Heart left ventricle (tissue), 16 donors: ENCODE measurements at places on chromosomes 3 and 15. TPM values are rescaled to one million over a fixed set of nuclear protein-coding genes. Genes with fewer than 3 reads are reported as not detected.

- DNase-seq: peak; percentile 79
These were observed at the start of gene USP13 for GRCh38 chr3:179652447-179653095. USP13 (plus strand) TSS chr3:179653040; CDS start chr3:179653226, 186 bp downstream.

- no peak for DNase-seq
These were observed 10.6 kb upstream of the CACNA1D start for GRCh38 chr3:53483821-53484220.

GRCh38 chr15:52805351-52806283, 15.5 kb upstream of the ONECUT1 start:
- DNase-seq: no peak

- no peak for DNase-seq
These were observed 64.0 kb downstream of the MESD start for GRCh38 chr15:80925597-80926059.

DNA sequence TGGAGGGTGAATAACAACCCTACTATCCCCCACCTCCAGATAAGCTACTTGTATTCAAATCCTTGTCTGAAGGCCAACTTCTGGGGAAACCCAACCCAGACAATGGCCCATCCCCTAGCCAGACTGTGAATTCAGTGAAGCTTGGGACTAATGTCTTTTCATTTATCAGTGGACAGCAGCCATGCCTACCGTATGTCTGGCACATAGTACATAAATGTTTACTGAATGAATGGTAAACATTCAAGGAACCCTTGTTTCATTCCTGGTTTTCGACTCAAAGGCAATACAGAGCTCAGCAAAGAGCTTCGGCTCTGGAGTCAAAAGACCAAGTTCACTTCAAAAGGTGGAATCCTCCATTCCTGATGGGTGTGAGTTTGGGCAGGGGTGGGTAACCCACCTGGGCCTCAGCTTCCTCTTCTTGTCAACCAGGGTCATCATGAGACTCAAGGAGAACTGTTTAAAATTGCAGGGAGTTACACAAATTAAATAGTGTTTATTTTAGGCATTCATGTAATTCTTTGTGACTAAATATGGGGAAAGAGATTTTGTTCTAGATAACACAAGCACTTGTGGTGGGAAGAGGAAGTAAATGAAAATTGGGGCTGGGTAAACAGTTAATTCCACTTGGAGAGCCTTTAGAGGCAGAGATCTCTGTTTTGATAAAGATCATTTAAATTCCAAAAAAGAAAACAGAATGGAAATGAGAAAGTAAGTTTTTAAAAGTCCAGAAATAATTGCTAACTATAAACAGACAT, 303.7 kb upstream of the WNT5A start:
- DNase-seq: no peak

DNA sequence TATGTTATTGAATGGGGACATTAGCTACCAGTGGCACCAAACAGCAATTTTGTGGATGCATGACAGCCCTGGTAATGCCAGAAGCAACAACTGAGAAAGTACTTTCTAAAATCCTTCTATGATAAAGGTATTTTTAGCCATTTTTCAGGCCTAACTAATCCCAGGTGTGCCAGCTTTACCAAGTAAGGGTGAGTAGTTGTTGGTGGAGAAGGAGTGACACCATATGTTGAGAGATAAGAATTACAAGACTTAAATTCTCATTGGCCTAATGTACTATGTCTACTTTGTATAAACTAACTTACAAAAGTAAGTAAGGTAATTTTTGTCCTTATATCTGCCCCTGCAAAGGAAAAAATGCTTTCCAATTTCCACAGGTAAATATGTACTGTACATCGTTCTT, 4.1 kb upstream of the COX17 start:
- DNase-seq: no peak

DNA sequence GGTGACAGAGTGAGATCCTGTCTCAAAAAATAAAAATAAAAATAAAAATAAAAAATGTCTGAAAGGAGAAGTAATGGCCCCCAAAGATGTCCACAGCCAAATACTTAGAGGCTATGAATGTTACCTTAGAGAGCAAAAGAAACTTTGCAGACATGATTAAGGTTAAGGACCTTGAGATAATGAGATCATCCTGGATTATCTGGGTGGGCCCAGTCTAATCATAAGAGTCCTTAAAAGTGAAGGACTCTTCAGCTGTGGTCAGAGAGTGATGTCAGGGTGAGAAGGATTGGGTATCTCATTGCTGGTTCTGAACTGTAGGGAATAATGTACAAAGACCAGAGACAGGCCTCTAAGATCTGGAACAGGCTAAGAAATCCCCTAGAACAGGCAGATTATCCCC, 84.9 kb upstream of the POU1F1 start:
- DNase-seq: no peak

DNA sequence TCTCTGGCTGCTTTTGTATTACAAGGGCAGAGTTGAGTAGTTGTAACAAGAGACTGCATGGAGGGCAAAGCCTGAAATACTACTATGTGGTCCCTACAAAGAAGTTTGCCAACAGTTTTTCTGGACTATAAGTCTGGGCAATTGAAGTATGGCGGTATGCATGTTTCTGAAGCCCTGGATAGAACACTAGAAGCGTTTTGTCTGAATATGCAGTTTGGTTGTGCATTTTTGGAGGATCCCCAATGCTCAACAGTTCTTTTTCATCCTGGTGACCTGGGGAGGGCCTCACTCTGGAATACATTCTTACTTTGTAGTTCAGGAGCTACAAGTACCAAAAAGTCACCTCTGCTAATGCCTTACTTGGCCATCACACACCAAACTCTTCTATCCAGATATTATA, 29.6 kb downstream of the SH3GL3 start:
- DNase-seq: no peak

- no peak for DNase-seq
These were observed 468.4 kb upstream of the UBE2E2 start for GRCh38 chr3:22734756-22735155.

DNA sequence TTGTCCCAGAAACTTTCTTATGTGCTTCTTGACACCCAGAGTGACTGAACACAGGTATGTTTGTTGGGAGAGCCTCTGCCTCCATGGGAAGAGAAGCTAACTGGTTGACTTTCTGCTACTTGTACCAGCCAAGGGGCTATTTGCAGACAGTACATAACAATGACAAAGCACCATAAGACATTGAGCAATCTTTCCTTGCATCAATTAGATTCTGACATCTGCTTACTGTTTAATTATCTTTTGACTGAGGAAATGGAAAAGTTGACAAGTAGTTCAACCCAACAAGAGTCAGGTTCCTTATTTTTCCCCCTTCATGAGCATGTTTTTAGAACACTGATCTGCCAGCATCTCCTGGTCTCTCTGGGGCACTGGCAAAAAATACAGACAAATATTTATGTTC, 157.7 kb downstream of the RPLP1 start:
- no peak for DNase-seq

- DNase-seq: no peak
These were observed 244.2 kb downstream of the WNT5A start for GRCh38 chr3:55242921-55243320.

DNA sequence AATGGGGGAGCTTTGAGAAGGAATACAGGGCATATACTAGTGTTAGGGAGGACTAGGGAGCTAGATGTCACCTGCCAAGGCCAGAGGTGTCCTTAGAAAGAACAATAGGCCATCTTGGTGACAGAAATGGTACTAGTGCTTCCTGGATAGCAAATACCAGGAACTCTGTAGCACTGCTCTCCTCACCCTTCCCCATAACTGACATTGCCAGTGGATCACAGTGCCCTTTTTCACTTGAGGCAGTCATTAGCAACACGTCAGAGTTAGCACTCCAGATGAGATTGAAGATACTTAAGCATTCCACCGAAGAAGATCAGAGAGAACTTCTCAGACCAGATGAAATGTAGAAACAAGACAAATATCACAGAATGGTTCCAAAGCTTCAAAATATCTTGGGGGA, 103.1 kb upstream of the PDZRN3 start:
- DNase-seq: no peak

DNA sequence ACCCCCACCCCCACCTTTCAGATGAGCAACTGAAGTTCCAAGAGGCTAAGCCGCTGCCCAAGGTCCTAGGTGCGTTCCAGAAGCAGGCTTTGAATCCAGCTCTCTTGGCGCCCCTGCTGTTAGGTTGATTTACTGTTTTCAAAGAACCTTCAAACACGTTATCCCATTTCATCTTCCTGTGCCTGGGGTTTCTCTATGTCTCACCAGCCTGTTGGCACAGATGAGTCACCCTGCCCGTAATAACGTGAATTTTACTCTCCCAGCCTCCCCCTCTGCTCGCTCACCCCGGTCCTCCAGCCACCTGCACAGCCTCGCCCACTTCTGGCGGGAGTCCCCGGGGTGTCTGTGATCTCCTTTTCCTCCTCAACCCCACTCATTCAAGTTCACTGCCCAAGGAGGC, 13.0 kb upstream of the TSEN2 start:
- no peak for DNase-seq

DNA sequence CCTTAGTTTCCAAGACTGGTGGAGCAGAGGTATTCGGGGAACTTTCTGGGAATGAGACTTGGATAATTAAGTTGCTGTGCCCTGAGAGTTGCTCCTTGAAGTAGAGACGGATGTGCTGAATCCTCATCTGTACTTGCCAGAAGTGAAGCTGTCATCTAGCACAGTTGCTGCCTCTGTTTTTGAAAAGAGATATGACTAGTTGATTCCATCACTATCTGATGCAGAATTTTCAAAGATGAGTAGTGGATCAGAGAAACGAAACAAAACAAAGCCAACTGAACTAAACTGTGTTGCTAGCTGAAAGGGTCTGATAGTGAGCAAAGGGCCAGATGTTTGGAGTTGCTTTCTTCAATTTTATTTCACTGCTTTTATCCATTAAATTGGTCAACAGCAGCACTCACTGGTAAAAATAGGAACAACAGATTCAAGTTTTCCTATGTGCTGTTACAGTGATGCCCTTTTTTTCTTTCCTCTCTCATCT, 52.7 kb downstream of the MITF start:
- DNase-seq: no peak

- no peak for DNase-seq
These were observed 4.1 kb downstream of the P3H2 start for GRCh38 chr3:190116551-190117067.

- peak; percentile 58 for DNase-seq
These were observed 46.0 kb downstream of the ANP32A start for GRCh38 chr15:68774521-68775235.

DNA sequence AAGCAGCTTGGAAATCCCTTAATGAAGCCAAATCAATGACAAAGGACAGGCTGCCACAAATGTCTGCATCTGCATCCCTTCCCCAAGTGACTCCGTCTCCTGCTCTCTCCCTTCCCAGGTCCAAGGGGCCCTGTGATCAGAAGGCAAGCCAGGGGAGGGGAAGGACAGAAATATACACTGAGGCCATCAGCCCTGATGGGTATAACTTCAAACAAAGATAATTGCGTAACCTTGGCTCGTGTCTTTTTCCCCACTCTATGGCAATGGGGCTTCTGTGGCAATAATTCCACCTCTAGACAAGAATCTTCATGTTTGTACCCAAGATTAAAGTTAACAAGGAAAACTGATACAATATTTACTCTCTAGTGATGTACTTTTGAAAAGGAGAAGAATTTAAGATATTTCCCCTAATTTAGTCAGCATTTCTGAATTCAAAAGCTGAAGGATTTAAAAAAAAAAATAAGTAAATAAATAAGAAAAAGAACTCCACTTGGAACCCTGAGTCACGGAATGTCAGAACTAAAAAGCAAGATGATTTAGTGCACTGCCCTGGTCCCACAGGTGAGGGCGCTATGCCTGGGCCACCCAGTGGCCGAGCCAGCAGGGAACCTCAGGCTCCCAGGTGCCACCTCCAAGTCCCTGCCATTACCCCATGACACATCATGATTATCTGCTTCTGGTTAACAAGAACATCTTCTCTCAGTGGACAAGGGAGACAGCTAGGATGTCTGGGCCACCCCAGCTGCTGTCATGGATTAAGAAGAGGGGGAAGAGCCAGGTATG, 154.5 kb downstream of the STT3B start:
- no peak for DNase-seq

GRCh38 chr15:63483521-63484371, 20.6 kb upstream of the USP3 start:
- DNase-seq: no peak

DNA sequence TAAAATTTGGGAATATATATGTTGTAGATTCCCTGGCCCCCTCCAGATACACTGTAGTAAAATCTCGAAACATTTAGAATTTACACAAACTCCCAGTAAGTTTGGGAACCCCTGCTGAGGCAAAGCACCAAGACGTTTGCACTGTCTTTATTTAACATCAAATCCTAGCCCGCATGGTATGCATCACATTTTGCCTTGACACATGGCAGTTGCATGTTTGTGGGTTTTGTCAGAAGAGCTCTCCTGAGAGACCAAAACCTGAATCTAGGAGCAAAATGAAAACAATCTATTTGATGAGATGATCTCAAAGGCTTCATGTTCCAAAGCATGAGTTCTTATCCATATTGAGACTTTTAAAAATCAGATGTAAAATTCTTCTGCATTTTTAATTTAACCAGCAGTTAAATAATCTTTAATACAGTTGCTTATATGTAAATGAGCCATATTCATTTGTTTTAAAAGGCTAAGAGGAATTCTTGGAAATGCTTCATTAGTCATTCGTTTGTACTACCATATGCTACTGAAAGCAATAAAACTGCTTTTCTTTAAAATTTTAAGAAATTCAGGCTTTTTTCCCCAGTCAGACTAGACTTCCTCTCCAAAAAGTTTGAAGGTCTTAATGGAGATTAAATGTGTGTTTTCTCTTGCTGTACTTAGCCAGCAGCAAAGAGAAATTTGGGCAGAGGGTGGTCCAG, 105.2 kb upstream of the BOC start:
- DNase-seq: no peak

DNA sequence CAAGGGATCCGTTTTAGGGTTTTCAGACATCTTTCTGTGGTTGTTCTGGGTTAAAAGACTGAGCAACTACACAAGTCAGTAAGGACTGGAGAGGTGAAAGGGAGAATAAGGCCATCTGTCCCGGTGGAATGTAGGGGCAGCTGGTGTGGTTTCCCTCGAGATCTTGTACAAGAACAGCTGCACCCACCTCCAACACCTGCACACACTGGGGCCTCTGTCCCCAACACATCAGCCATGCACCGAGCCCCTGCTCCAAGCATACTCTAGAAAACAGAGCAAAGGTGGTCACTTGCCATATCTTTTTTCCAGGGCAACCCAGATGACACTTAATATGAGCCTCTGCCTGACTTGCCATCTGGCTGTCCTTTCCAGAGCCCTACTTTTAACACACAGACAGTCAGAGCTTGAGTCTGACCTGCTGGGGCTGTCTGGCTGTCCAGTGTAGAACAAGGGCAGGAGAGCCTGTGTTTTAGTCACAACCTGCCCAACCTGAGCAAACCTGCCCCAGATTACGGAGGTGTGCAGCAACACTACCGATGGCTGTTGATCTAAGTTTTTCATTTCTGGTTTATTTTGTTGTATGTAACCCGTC, 12.2 kb downstream of the MAN2A2 start:
- no peak for DNase-seq

Gene XIRP1
- 530 TPM for total RNA-seq

Gene FHIT
- 19.4 TPM for total RNA-seq

Gene LRRC34
- total RNA-seq: 0.81 TPM

Gene RHCG
- total RNA-seq: not detected
